ENCODE measurements at places on chromosomes 6 and 20. TPM values are rescaled to one million over a fixed set of nuclear protein-coding genes. Genes with fewer than 3 reads are reported as not detected.

Gene DZANK1
- 6.9 TPM for total RNA-seq

- H3K27me3 ChIP-seq: no peaks in the 10 kb centered on the region
- H3K4me3 ChIP-seq: no peak overlapping the region
- no peak for DNase-seq
- H3K36me3 ChIP-seq: no peaks in the 10 kb centered on the region
Measured at GRCh38 chr6:95681736-95682135, 104.4 kb downstream of the MANEA start.

Gene SLC4A11
- 3.1 TPM for total RNA-seq

GRCh38 chr20:37293301-37293943, 4.0 kb downstream of the MANBAL start:
- H3K36me3 ChIP-seq: no peaks in the 10 kb centered on the region
- DNase-seq: no peak
- H3K4me1 ChIP-seq: peaks cover 26% of the 10 kb centered on the region
- no peaks in the 10 kb centered on the region for H3K27me3 ChIP-seq
- H3K4me3 ChIP-seq: no peak overlapping the region
- peak overlapping the region; percentile 81 for H3K27ac ChIP-seq

DNA sequence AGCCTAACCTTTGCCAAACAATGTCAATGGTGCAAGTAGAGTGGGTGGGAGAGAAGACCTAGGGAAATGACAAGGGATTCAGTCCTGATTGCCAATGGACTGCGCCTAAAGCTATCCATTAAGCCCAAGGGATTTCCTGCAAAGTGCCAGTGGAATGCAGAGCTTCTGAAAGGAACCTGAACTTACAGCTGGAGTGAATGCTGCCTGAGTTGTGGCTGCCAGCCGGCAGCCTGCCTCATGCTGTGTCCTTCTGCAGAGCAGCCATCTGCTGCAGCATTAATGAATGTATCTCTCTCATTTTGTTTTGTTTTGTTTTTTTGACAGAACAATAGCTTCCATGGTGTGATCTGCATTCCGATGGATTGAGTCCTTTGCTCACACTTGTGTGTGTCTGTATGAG, 44.7 kb downstream of the SLC35F1 start:
- no peak for DNase-seq
- H3K4me1 ChIP-seq: no peaks in the 10 kb centered on the region
- no peak overlapping the region for H3K4me3 ChIP-seq
- H3K27me3 ChIP-seq: no peaks in the 10 kb centered on the region

DNA sequence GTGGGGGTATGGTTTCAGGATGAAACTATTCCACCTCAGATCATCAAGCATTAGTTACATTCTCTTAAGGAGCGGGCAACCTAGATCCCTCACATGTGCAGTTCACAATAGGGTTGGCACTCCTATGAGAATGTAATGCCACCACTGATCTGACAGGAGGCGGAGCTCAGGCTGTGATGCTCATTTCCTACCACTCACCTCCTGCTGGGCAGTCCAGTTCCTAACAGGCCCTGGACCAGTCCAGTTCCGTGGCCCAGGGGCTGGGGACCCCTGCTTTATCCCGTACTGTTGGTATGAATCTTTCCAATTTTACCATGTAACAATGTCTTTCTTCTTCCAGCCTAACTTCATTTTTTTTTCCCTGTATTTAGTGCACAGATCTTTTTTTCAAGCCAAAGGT, 94.9 kb downstream of the OGFRL1 start:
- no peaks in the 10 kb centered on the region for H3K36me3 ChIP-seq
- peak overlapping the region; percentile 48 for H3K27ac ChIP-seq
- peaks cover 8% of the 10 kb centered on the region for H3K4me1 ChIP-seq
- no peak for DNase-seq
- no peak overlapping the region for H3K4me3 ChIP-seq
- H3K27me3 ChIP-seq: no peaks in the 10 kb centered on the region

- H3K27ac ChIP-seq: no peak overlapping the region
- H3K36me3 ChIP-seq: no peaks in the 10 kb centered on the region
- no peaks in the 10 kb centered on the region for H3K27me3 ChIP-seq
- no peak for DNase-seq
Measured at GRCh38 chr20:9668381-9668780, 154.0 kb downstream of the LAMP5 start.

DNA sequence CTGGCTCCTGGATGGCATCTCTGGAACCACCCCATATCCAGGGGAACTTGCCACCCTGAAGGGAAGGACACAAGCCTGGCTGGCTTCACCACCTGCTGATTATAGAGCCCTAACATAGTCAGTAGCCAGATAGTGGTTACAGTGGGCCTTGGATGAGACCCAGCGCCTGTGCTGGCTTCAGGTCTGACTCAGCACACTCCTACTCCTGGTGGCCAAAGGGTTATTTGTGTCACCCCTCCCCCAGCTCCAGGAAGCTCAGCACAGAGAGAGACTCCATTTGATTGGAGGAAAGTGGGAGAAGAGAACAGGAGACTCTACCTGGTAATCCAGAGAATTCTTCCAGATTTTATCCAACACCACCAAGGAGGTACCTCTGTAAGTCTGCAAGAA, 12.8 kb downstream of the SNX14 start:
- DNase-seq: no peak
- no peaks in the 10 kb centered on the region for H3K36me3 ChIP-seq
- H3K27me3 ChIP-seq: no peaks in the 10 kb centered on the region
- no peak overlapping the region for H3K4me3 ChIP-seq
- H3K27ac ChIP-seq: no peak overlapping the region

GRCh38 chr6:168326294-168327261, 7.0 kb upstream of the DACT2 start:
- H3K27me3 ChIP-seq: no peaks in the 10 kb centered on the region
- H3K36me3 ChIP-seq: no peaks in the 10 kb centered on the region
- no peaks in the 10 kb centered on the region for H3K4me1 ChIP-seq
- no peak for DNase-seq
- H3K27ac ChIP-seq: no peak overlapping the region
- no peak overlapping the region for H3K4me3 ChIP-seq

Gene ATP6V1G2
- 1.6 TPM for total RNA-seq

- no peak overlapping the region for H3K4me3 ChIP-seq
- no peaks in the 10 kb centered on the region for H3K36me3 ChIP-seq
- no peak overlapping the region for H3K27ac ChIP-seq
- DNase-seq: no peak
- H3K4me1 ChIP-seq: no peaks in the 10 kb centered on the region
Measured at GRCh38 chr20:56368351-56369134, 9.8 kb downstream of the FAM210B start.

Gene CST7
- total RNA-seq: 0.33 TPM

- H3K4me1 ChIP-seq: no peaks in the 10 kb centered on the region
- H3K27ac ChIP-seq: no peak overlapping the region
- DNase-seq: no peak
Measured at GRCh38 chr6:107817784-107818183, 6.3 kb downstream of the SCML4 start.

DNA sequence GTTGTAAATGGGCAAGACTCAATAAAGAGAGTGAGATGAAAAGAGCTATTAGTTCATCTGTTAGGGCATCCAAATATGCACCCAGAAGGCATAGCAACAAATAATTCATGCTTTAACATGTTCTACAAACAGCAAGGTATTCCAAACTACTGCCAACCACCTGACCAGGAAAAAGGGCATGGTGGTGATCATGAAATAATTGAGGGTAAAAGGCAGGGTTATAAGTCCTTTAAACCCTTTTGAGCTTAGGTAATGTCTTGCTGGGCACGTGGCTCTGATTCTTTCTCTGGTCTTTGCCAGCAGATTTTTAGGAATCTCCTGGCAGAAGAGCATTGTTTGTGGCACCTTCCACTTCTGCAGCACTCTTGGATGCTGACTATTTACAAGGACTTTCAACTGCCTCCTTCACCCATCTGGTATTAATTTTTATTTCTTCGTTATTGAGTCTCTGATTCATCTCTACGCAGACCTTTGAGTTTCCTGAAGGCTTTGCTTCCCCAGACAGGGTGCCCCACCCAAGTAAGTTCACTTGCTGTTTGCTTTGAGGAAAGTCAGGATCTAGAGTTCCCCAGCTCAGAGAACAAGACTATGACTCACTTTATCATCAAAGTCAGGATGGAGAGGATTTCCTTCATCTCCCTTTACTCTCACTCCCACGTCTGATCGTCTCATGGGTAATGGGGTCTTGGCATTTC, 83.4 kb upstream of the NEDD9 start:
- H3K36me3 ChIP-seq: no peaks in the 10 kb centered on the region
- peak; percentile 62 for DNase-seq
- no peaks in the 10 kb centered on the region for H3K27me3 ChIP-seq

DNA sequence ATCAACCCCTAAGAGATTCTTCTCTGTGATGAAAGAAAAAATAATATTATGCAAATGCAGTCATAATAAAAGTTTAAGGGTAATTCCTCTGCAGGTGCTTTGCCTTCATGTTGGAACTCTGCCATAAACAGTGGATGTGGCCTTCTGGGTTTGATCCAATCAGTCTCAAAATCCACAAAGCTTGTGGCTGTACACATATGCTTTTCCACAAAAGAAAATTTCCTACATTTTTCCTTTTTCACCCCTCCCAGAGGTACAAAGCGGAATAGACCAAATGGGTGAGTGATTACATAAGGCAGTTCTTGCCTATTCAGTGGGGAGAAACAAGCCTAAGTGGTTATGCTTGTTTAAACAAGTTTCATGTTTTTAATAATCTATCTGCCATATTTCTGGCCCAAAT, 16.7 kb downstream of the CALHM5 start:
- no peaks in the 10 kb centered on the region for H3K27me3 ChIP-seq
- no peak for DNase-seq
- no peaks in the 10 kb centered on the region for H3K4me1 ChIP-seq
- H3K27ac ChIP-seq: no peak overlapping the region
- H3K36me3 ChIP-seq: no peaks in the 10 kb centered on the region

- H3K4me3 ChIP-seq: no peak overlapping the region
- no peaks in the 10 kb centered on the region for H3K4me1 ChIP-seq
- no peak for DNase-seq
- no peaks in the 10 kb centered on the region for H3K27me3 ChIP-seq
- no peak overlapping the region for H3K27ac ChIP-seq
Measured at GRCh38 chr6:157987788-157988699, 6.4 kb downstream of the SYNJ2 start.

Gene TTK
- 1.5 TPM for total RNA-seq

Gene GJA1
- total RNA-seq: 90.1 TPM

- no peaks in the 10 kb centered on the region for H3K4me1 ChIP-seq
- no peaks in the 10 kb centered on the region for H3K36me3 ChIP-seq
- no peak overlapping the region for H3K4me3 ChIP-seq
- no peak for DNase-seq
- H3K27ac ChIP-seq: no peak overlapping the region
Measured at GRCh38 chr20:54710341-54710740, 234.9 kb downstream of the DOK5 start.

DNA sequence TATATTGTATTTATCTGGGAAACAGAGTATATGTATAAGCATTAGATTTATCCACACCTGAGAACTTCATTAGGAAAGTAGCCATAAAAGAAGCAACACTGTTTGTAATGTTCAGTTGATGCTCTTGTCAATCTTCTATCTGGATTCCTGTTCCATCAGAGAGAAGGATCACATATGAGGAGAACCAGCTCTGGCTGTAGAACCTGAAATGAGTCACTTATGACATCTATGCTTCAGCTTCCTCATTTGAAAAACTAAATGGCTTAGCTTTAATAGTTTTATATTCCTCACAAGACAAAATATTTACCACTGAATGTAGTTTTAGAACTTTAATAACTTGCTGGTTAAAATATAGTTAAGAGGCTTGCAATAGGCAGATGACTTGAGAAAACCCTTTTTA, 144.7 kb downstream of the TASP1 start:
- H3K4me1 ChIP-seq: no peaks in the 10 kb centered on the region
- H3K36me3 ChIP-seq: no peaks in the 10 kb centered on the region
- DNase-seq: no peak
- H3K27ac ChIP-seq: no peak overlapping the region

DNA sequence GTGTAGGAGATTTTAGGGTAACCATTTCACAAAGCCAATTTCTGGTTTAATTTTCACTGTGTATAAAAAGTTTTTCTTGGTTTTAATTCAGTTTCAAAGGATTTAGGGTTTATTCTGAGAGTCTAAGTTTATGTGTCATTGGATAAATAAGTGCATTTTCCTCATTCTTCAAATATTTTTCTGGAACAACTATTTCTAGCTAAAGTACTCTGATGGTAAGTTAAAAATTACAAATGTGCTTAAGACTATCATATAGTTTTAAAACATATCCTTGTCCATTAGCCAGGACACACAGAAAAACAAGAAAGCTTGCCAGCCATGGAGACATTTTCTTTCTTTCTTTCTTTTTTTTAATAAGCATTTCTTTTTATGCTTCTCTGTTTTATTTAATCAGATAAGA, 333.0 kb downstream of the RFPL4B start:
- H3K4me3 ChIP-seq: no peak overlapping the region
- H3K4me1 ChIP-seq: no peaks in the 10 kb centered on the region
- H3K27ac ChIP-seq: no peak overlapping the region
- no peaks in the 10 kb centered on the region for H3K36me3 ChIP-seq

DNA sequence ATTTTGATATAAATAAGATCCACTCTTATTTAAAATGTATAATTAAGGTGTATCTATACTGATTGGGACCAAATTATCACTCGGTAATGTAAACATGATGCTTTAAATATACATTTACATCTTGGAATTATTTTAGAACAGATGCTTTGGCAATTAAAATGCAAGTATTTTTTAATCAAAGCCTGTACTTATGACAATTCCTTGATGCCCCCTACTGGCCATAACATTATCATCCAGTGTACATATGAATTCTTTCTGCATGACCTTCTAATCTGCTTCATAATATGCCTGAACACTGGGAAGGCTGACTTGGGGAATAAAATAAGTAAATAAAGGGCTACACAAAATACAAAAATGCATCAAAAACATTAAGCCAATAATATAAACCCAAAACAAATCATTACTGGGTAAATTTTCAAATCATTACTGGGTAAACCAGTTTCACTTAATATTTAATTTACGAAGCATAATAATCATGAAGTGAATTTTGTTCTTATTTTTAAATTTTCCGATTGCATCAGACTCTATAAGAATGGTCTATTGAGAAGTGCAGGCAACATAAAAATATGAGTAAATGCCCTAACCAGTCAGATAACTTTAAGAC, 65.1 kb downstream of the CGA start:
- no peaks in the 10 kb centered on the region for H3K36me3 ChIP-seq
- H3K27ac ChIP-seq: no peak overlapping the region
- DNase-seq: no peak
- H3K4me1 ChIP-seq: no peaks in the 10 kb centered on the region

Gene KDM1B
- total RNA-seq: 18.6 TPM

DNA sequence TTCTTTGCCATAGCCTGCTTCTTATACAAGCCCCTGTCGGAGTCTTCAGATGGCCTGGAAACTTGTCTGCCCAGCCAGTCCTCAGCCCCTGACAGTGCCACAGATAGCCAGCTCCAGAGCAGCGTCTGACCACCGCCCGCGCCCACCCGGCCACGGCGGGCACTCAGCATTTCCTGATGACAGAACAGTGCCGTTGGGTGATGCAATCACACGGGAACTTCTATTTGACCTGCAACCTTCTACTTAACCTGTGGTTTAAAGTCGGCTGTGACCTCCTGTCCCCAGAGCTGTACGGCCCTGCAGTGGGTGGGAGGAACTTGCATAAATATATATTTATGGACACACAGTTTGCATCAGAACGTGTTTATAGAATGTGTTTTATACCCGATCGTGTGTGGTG, 29.5 kb downstream of the SLCO4A1 start:
- H3K36me3 ChIP-seq: no peaks in the 10 kb centered on the region
- DNase-seq: no peak
- no peaks in the 10 kb centered on the region for H3K27me3 ChIP-seq

GRCh38 chr20:59747671-59748515, 143.6 kb downstream of the PHACTR3 start:
- no peak for DNase-seq
- H3K27me3 ChIP-seq: no peaks in the 10 kb centered on the region
- H3K36me3 ChIP-seq: no peaks in the 10 kb centered on the region
- no peak overlapping the region for H3K27ac ChIP-seq

- no peaks in the 10 kb centered on the region for H3K36me3 ChIP-seq
- peak; percentile 49 for DNase-seq
- H3K4me3 ChIP-seq: no peak overlapping the region
Measured at GRCh38 chr20:63967330-63968135, 2.2 kb downstream of the ZNF512B start.

Measured in breast epithelium (tissue), 4 donors.